ENCODE measurements at places on chromosomes 7 and 10.

DNA sequence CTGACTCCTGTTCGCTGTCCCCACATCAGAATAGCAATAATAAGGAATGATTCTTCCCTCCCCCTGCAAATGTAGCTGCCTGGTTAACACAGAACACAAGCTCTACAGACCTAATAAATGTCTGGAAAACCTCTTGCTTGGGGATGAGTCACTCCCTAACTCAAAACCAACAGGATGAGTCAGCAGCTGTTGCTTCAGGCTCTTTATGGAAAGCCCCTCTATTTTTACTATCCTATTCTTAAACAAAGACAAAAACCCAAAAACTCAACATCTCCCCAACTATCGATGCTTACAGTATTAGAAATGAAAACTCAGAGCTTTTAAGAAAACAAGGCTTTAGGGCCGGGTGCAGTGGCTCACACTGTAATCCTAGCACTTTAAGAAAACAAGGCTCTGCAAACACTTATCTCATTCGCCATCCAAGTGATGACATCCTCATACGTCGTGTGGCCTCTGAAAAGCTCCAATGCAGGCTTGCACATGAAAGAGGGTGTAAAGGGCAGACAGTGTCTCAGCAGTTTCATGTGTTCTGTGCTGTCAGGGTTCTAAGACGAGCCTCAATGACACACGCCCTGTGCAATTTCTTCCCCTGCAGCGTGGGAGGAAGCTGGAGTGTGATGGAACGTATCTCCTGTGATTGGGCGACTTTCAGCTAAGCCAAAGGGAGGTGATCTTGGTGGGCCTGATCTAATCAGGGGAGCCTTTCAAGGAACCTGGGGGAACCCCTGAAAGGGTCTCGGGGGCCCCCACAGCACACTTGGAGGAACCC lies 70.1 kb downstream of the AMZ1 start:
- peak; percentile 44 for DNase-seq

DNA sequence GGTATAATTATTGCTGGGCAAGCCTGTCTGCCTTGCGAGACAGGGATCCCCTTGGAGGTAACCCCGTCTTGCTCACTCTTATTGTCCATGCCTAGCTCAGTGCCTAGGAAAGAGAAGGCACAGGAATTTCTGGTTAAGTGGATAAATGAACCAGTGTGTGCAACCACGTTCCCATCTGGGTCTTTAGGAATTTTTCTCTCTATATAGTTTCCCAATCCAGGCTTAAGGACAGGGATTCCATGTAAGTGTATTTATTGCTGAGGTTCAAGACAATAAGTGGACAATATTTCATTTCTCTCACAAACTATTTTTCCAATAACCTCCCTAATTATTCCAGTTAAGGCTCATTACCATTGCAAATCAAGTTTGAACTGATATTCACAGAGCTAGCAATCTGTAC lies 8.9 kb upstream of the ADAM12 start:
- no peak for DNase-seq

DNA sequence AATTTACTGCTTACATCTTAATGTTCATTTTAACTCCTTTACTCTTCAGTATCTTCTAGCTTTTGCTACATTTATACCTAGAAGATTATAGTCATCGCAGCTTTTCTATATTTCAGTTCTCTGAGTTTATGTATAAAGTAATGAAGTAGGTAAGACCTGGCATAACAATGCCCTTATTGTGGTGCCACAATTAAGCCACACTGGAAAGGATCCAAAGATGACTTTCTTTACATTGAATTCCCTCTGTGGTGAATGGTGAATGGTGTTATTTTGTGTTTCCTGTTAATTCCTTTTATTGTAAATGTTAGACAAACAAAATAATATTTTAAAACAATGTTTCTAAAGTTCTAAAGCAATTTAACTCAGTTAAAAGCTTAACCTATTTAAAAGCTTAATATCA lies 36.2 kb downstream of the SEMA3D start:
- DNase-seq = no peak

GRCh38 chr7:92973974-92974373 lies 137.6 kb upstream of the CDK6 start:
- DNase-seq = no peak

- DNase-seq = no peak
Observed at GRCh38 chr7:22791204-22792158, 31.2 kb downstream of the TOMM7 start.

DNA sequence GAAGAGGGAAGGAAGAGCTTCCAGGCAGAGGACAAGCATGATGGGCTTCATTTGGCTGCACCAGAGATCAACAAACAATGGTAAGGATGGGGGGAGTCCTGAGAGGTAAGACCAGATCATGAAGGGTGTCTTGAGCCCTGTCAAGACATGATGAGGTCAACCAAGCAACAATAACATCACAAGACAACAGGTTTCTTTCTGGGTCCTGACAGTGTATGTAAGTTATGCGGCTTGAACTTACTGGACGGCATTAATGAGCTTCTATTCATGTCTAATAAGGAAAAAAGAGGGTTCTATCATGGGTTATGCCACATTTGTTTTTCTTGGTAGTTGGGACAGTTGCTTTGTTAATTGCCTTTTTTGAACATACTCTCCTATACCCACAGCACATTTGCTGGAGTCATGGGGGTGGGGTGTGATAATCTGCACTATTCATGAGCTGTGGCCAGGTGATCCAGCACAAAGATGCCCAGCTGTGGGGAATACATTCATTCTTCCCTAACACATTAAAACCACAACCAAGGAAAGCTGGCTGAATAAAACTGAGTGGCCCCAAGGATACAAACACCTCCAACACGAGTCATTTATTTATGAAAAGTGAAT lies 168.8 kb upstream of the KLF14 start:
- DNase-seq = no peak

DNA sequence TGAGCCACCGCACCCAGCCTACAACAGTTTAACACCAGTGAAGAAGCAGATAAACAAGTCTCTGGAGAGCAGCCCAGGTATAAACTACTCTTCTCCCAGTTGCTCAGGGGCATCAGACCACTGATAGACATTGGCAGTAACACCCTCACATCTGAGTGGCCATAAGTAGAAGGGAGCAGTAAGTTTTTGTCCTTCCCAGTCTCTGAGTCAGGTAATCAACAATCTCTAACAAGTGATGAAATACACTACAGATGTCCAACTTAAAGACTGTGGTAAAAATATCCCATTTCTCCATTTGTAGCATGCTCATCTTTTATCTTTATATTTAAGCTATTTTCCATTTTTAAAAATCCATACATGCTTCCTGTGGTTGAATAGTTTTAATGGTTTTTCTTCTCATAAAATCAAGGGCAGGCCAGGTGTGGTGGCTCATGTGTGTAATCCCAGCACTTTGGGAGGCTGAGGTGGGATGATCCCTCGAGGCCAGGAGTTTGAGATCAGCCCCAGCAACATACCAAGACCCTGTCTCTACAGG lies 78.6 kb downstream of the GSAP start:
- no peak for DNase-seq

DNA sequence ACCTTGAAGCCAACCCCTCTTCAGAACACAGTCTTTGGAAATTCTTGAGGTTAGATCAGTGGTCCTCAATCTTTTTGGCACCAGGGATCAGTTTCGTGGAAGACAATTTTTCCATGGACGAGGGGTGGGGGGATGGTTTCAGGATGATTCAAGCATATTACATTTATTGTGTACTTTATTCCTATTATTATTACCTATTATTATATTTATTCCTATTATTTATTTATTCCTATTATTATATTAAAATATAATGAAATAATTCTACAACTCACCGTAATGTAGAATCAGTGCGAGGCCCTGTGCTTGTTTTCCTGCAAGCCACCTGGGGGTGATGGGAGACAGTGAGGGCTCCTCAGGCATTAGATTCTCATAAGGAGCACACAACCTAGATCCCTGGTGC lies 17.9 kb downstream of the CAMK1D start:
- DNase-seq = no peak

GRCh38 chr10:70732569-70732968 lies 52.6 kb downstream of the TBATA start:
- DNase-seq = no peak

GRCh38 chr7:55344840-55345239 lies 20.3 kb upstream of the LANCL2 start:
- no peak for DNase-seq

- no peak for DNase-seq
Observed at GRCh38 chr7:116229366-116229765, 19.0 kb downstream of the TES start.

GRCh38 chr10:86169506-86170254 lies 196.9 kb downstream of the GRID1 start:
- no peak for DNase-seq

GRCh38 chr7:151314401-151314800 lies 27.2 kb upstream of the NUB1 start:
- no peak for DNase-seq

DNA sequence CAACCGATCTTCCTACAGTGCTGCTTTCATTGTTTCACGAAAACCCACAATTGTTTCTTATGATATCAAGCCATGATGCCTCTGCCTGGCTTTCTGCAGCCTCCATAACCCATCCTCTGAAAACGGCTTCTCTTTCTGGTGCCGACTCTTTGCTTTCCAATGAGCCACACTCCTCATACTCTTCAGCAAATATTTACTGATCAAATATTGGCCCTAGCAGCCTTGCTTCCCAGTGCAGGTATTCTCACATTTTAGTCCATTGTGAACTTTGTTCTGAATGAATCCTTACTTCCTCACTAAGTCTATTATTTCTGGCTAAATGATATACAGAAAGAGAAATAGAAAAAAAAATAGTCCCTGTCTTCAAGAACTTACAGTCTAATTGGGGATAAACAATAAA lies 35.5 kb downstream of the LAMB1 start:
- DNase-seq = no peak

DNA sequence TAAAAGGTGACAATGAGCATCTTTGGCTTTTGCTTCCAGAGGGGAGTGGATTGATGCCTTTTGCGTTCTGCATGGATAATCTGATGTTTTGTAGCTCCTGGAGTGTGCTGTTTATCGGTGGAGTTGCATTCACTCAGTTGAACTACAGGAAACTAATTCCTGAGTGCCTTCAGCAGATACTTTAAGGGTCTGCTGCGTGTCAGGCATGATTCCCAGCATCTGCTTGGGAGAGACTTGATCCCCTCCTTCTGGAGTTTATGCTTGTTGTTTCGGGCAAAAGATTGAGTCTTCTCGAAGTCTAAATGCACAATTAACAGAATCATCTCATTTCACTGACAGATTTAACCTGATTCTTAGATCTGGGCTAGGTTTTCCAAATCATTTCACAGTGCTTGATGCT lies 46.2 kb downstream of the CELF2 start:
- DNase-seq = no peak

DNA sequence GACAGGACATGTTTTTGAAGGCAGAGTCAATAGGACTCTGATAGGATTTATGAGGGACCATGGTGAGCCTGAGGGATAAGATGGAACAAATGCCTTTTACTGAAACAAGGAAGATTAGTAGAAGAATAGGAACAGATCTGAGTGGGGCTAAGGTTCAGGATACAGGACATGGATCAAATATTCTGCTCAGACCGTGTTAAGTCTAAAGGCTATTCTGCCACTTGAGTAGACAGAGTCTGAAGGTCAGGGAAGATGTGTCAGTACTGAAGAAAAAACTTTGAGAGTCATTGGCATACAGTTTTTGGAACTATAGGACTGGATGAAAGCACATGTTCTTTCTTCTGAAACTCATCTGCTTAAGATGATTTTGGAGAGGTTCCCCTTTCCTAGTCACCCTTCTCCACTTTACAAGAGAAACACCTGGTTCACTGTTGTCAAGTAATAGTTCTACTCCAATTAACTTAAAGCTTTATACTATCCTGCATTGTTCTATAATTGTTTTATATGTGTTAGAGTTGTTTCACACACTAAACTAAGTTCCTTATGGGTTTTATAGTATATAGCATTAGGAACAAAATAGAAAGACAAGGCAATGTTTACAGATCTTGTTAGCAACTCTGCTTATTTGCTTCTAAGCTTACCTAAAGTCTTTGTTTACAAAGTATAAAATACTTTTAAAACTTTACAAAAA lies 43.4 kb downstream of the WASL start:
- no peak for DNase-seq

GRCh38 chr10:8485032-8485431 lies 430.5 kb downstream of the GATA3 start:
- DNase-seq = no peak

- DNase-seq = no peak
Observed at GRCh38 chr7:18414885-18415284, 80.7 kb upstream of the HDAC9 start.

DNA sequence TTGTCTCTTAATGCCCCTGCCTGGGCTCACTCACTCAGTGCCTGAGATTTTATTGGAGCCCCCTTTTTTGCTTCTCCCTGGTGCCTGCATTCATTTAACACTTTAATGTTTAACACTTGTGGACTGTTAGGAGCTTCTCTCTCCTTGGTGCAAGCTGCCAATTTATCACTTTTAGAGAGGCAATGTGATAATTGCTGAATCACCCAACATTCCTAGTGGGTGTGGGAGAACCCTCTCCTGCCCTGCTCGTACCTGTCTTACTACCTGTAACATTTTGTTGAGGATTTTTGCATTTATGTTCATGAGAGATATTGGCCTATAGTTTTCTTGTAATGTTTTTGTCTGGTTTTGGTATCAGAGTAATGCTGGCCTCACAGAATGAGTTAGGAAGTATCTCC lies 13.2 kb downstream of the STAM start:
- DNase-seq = no peak

DNA sequence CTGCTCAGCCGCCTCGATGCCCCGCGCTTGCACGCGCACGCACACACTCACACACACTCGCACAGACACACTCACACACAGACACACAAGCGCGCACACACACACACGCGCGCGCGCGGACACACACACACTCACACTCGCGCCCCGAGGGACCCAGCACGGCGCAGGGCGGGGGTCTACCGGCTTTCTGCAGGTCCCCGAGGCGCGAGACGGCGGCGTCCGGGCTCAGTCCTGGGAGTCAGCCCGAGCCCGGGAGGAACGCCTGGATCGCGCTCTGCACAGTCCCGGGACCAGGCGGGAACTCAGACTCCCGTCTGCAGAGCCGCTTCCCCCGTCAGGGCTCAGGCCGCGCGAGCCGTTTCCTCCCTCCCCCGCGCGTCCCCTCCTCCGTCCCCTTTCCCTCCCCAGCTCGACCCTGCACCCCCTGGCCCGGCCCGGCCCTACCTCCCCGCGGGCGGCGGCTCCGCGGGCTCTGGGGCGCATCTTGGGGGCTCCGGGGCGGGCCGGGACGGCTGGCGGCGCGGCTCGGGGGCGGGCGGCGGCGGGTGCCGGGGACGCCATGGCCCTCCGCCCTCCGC lies 464 bp downstream of the DENND2A start:
- no peak for DNase-seq

DNA sequence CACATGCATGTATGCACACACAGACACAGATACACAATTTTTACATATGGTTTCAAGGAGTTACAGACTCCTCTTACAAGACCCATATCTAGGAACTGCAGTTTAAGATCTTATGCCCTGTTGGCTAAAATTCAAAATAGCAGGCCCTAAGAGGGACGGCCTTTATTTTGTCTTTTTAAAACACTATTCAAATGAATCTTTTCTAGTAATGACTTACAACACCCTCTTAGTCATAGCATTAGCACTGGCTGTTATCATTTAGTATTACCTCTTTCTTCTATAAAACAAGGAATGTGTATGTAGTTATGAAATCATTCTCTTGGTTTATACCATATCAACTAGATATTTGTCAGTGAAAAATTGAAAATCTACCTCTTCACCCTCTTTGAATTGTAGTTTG lies 15.3 kb downstream of the PAPSS2 start:
- DNase-seq = no peak

All from stimulated activated CD8-positive, alpha-beta memory T cell treated with anti-CD3 and anti-CD28 coated beads, Interleukin-15, amount 100 ng/mL, for 4 hours (primary cell).